Large intestine (tissue), 12 donors: ENCODE measurements at places on chromosomes 1 and 21. TPM values are rescaled to one million over a fixed set of nuclear protein-coding genes. Genes with fewer than 3 reads are reported as not detected.

Gene TACSTD2
- polyA plus RNA-seq: 2.6 TPM

Gene DPYD
- 32.5 TPM for polyA plus RNA-seq

Gene HSD11B1
- polyA plus RNA-seq: 0.31 TPM

Gene NUAK2
- 8.5 TPM for polyA plus RNA-seq

Gene CASQ2
- polyA plus RNA-seq: 1.8 TPM

Gene KCNN3
- polyA plus RNA-seq: 4.7 TPM

Gene GJA8
- polyA plus RNA-seq: not detected

DNA sequence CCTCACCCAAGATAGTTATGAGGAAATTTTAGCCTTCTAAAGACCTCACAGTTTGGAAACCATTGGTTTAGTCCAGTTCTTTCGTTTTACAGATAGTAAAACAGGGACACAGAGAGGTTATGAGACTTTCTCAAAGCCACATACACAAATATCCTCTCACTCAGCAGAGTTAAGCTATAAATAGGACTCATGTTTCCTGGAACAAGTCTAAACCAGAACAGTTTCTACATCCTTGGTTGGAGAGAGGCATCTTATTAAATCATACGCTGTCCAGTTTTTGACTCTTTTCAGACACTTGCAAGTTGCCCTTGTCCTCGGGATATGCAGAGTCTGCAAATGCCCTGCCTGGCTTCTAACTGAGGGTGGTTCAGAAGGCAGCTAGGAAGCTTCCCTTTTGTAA, 462.1 kb upstream of the DEPDC1 start:
- no peaks in the 10 kb centered on the region for H3K4me1 ChIP-seq
- H3K4me3 ChIP-seq: no peak overlapping the region
- H3K27ac ChIP-seq: no peak overlapping the region
- H3K36me3 ChIP-seq: no peaks in the 10 kb centered on the region
- no peaks in the 10 kb centered on the region for H3K27me3 ChIP-seq

GRCh38 chr21:41396558-41397075, 29.4 kb upstream of the MX1 start:
- no peak overlapping the region for H3K27ac ChIP-seq
- H3K4me3 ChIP-seq: no peak overlapping the region
- H3K36me3 ChIP-seq: no peaks in the 10 kb centered on the region
- H3K4me1 ChIP-seq: no peaks in the 10 kb centered on the region
- DNase-seq: peak; percentile 22

GRCh38 chr1:10502206-10502605, 27.5 kb downstream of the PEX14 start:
- no peak overlapping the region for H3K27ac ChIP-seq
- peaks cover 22% of the 10 kb centered on the region for H3K4me1 ChIP-seq
- no peak for DNase-seq
- H3K36me3 ChIP-seq: peaks cover 3% of the 10 kb centered on the region

- no peaks in the 10 kb centered on the region for H3K27me3 ChIP-seq
- DNase-seq: no peak
- H3K4me1 ChIP-seq: no peaks in the 10 kb centered on the region
These were observed 2.2 kb upstream of the FRRS1 start for GRCh38 chr1:99768524-99769245.

DNA sequence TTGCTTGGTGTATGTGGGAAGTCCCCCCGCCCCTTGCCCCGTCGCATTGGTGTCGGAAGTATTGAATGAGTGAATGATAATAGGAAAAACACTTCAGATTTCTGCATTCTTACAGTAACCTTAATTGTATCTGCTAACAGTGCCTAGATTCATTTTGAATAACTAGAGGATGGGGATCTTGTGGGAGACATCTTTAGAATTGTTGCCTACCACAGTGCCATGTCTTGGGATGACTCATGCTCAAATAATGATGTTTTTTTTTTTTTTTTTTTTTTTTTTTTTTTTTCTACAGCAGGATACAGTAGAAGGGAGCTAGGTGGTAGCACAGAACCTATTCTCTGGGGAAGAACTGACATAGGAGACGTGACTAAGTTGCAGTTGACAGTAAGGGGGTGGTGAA, 237.9 kb downstream of the USP25 start:
- no peak overlapping the region for H3K4me3 ChIP-seq
- no peak overlapping the region for H3K27ac ChIP-seq
- H3K4me1 ChIP-seq: no peaks in the 10 kb centered on the region
- no peaks in the 10 kb centered on the region for H3K27me3 ChIP-seq
- DNase-seq: no peak

GRCh38 chr1:115980998-115981993, 5.0 kb downstream of the SLC22A15 start:
- DNase-seq: peak; percentile 19
- no peaks in the 10 kb centered on the region for H3K36me3 ChIP-seq
- no peaks in the 10 kb centered on the region for H3K4me1 ChIP-seq
- H3K4me3 ChIP-seq: no peak overlapping the region
- no peak overlapping the region for H3K27ac ChIP-seq
- no peaks in the 10 kb centered on the region for H3K27me3 ChIP-seq

DNA sequence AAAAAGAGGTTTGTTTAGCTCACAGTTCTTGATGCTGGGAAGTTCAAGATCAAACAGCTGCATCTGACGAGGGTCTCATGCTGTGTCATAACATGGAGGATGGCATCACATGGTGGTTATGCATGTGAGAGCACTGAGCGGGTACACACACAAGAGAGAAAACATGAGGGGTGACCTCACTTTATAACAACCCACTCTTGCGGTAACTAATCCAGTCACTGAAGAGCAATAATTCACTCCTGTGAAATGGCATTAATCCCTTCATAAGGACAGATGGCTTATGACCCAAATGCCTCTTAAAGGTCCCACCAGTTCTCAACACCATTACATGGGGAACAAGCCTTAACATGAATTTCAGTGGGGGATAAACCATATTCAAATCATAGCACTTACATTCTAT, 23.2 kb upstream of the CHIT1 start:
- H3K4me3 ChIP-seq: no peak overlapping the region
- H3K27me3 ChIP-seq: peaks cover 2% of the 10 kb centered on the region
- no peak for DNase-seq
- H3K36me3 ChIP-seq: no peaks in the 10 kb centered on the region
- H3K4me1 ChIP-seq: no peaks in the 10 kb centered on the region
- no peak overlapping the region for H3K27ac ChIP-seq

- no peak overlapping the region for H3K27ac ChIP-seq
- H3K27me3 ChIP-seq: no peaks in the 10 kb centered on the region
- DNase-seq: peak; percentile 32
- no peak overlapping the region for H3K4me3 ChIP-seq
- H3K36me3 ChIP-seq: no peaks in the 10 kb centered on the region
These were observed 53.6 kb downstream of the KIF21B start for GRCh38 chr1:200969726-200970561.

GRCh38 chr1:160206036-160206389, 829 bp downstream of the PEA15 start:
- no peaks in the 10 kb centered on the region for H3K27me3 ChIP-seq
- H3K27ac ChIP-seq: peak overlapping the region; percentile 75
- H3K4me1 ChIP-seq: peaks cover 13% of the 10 kb centered on the region
- peak; percentile 54 for DNase-seq
- peaks cover 34% of the 10 kb centered on the region for H3K36me3 ChIP-seq
